ENCODE measurements at places on chromosomes 16 and 17.

DNA sequence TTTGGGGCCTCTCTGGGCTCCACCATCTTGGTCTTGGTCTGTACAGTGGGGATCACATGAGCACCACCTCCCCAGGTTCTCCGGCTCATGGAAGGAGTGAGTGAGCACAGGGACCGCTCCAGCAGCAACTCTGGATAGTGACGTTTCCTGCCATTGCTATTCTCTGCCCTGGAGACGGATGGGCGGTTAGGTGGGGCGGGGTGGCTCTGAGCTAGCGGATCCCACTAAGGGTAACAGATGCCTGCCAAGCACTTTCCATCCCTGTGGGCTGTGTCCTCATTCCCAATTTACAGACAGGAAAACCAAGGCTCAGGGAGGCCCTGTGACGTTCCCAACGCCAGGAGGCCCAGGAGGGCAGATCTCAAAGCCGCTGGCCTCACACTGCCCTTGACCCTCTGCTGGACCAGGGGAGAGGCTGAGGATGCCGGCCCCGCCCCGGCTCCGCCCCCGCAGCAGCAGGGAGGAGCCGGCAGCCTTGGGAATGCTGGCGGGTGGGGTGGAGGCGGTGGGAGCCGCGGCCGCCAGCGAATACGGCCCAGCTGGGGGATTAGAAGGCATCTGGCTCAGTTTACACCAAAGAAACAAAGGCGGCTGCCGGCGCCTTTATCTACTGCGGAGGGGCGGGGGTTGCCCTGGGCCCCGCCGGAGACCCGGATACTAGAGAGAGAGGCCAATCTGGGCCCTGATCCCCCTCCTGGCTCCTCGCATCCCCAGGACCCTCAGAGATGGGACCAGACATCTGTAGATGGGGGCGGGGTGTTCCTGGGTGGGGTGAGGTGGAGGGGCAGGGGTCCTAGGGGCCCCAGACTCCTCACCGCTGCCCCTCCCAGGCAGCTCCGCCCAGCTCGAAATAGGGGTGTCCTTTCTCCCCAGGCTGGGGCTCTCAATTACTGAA lies 122.3 kb upstream of the CIBAR2 start:
- no peak for DNase-seq

DNA sequence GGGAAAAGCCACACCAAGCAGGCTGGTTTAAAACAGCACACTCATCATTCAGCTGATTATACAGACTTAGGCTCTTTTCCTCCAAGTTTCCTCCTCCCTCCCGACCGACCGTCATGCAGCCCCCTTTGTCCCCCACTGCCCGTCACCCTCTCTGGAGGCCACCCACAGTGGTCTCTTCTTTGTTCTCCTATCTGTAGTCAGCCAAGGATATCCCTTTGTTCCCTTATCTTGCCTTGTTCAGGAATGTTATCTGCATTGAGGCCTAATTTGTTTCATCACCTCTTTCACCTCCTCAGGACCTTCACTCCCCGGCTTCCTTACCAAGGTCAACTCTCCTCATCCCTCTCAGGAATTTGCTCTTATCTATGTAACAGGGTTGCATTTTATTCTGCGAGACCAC lies 186.4 kb upstream of the CDH13 start:
- no peak for DNase-seq

DNA sequence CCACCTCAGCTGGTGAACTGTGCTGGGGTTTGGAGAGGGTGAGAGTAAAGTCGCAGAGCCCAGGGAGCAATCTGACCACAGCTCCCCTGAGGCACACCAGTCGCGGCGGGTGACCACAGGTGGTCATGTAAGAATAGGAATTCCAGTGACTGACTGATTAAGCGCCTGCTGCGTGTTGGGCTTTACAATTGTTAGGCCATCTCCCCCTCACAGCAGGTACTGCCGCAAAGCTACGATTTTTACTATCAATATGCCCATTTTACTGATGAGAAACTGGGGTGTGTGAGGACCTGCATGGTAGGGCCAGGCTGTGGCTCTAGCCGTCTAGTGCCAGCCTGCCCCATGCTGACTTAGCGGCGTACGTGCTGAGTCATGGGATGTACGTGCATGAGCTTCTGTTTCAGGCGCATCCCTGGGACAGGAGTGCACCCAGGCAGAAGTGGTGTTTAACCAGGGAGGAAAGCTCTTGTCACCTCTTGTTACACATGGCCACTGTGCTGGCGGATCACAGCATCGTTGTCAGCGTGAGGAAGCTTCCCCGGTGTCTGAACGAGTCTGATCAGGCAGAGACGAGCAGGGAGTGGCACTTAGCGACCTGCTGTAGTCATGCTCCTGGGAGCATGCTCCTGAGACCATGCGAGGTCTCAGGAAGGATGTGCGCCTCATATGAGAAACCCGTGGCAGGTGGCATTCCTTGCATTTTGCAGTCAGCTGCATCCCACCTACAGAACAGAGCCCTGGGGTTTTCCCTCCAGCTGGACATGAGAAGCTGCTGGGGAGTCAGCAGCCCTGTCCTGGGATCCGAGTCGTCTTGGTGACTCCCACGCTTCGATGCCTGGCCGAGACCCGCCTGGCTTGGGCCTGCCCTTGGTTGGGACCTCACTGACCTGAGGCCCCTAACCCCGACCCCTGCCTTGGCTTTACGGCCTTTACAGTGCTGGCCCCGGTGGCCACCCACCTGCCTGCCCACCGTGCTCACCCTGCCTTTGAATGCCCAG lies 163.7 kb upstream of the CHMP6 start:
- no peak for DNase-seq

DNA sequence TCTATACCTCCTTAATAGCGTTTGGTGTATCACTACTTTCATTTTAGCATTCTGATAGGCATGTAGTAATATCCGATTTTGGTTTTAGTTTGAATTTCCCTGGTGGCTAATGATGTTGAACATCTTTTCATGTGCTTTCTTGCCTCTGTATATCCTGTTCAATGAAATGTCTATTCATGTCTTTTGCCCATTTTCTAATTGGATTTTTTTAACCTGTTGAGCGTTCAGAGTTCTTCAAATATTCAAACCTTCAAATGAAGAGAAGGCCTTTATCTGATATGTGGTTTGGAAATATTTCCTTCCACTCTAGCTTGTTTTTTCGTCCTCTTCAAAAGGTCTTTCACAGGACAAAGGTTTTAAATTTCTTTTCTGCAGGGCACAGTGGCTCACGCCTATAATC lies 2.4 kb upstream of the NME1 start:
- no peak for DNase-seq

DNA sequence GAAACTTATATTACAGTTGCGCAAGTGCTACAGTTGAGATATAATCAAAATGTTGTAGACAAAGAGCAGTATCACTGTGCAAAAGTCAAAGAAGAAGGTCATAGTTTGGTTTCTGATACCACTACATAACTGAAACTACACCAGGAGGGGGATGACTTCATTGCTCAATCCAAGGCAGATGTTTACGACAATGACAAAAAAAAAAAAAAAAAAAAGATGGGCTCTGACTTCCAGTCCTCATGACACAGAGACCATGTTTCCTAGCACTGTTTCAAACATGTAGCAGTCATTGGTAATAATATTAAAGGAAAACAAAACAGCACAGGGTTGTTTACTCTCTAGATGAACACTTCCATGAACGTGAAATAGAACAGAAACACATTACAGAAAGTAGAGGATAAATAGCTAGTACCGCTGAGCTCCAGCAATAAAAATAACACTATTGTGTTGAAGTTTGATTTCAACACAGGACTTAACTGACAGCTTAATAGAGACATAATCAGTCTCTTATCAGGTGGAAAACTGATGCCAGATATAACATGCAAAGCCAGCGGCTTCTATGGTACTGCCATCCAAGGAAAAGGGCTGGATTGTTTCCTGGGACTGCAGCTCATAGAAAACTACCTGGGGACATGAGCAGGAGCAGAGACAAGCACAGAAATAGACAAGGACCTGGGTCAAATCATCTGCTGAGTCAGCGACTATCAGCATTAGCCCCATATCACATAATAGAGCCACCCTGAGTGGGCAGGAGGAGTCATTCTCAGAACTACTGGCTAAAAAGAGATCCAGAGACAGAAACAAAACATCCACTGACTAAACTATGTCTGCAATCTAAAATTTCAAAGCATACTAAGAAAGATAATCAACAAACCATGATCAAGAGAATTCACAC lies 463.6 kb upstream of the SOX9 start:
- no peak for DNase-seq

GRCh38 chr16:17360693-17361122 lies 110.1 kb downstream of the XYLT1 start:
- no peak for DNase-seq

DNA sequence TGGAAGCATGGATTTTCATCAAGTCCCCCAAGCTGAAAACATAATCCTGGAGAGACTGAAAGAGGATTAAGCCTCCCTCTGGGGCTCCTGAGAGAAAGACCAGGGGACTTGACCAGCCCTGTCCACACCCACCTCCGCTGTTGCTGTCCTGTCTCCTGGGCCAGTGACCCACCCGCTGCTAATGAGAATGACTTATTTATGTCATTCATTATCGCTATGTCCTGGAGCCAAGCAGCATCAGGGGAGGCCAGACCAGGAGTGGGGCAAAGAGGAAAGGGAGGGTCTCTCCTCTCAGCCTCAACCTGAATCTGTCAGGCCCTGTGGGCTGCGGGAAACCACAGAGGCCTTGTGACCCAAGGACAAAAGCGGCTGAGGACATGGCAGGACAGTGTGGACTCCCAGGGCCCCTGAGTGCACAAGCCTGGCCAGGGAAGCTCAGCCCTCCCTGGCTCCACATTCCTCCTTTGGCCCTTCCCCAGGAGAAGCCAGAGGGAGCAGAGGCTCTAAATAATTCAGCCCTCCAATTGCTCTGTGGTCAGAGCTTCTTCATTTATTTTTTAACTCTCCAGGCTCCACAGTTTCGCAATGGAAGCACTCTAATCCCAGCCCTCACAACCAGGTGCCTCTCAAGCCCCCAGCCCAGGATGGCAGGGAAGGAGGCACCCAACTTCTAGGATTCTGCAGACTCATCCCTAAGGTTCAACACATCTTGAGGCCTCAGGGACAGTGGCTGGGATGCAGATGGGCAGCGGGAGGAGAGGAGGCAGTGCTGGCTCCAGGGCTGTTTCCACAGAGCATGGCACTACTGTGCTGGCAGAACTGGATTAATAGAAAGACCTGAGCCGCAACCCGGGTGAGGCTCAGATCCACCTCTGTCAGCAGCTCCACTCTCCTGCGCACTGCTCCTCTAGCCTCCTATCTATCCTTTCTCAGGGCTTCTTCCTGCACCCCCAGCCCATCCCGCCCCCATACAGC lies 19.1 kb downstream of the CUEDC1 start:
- DNase-seq, result no peak

DNA sequence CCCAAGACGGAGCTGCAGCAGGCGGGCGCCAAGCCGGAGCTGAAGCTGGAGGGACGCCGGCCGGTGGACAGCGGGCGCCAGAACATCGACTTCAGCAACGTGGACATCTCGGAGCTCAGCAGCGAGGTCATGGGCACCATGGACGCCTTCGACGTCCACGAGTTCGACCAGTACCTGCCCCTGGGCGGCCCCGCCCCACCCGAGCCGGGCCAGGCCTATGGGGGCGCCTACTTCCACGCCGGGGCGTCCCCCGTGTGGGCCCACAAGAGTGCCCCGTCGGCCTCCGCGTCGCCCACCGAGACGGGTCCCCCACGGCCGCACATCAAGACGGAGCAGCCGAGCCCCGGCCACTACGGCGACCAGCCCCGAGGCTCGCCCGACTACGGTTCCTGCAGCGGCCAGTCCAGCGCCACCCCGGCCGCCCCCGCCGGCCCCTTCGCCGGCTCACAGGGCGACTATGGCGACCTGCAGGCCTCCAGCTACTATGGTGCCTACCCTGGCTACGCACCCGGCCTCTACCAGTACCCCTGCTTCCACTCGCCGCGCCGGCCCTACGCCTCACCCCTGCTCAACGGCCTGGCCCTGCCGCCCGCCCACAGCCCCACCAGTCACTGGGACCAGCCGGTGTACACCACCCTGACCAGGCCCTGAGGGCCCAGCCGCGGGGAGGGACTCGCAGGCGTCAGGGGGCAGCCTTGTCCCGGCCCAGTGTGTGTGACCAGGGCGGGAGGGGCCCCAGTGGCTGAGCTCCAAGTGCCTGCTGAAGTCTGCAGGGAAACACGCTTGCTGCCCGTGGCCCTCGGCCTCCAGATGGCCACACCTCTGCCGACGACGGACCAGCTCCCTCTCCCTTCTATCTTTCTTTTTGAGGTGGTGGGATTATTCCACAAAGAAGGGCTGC lies 3.4 kb downstream of the SOX8 start:
- no peak for DNase-seq

DNA sequence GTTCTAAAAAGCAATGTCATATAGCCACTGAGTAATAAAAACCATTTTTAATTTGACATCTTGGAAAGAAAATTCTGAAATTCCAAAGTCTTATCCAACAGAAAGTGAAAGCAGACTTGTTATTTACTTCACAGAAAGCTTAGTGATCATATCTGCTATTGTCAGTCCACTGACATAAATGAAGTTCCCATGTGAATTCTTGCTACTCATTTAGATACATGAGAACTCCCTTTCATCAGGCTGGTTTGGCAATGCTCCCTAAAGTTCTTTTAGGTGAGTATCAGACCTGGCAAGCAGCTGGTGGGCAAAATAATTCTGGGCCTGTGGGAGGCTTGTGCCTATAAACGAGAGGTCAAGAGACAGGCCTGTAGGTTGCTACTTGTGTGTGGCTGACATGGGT lies 23.4 kb downstream of the NME2 start:
- no peak for DNase-seq

DNA sequence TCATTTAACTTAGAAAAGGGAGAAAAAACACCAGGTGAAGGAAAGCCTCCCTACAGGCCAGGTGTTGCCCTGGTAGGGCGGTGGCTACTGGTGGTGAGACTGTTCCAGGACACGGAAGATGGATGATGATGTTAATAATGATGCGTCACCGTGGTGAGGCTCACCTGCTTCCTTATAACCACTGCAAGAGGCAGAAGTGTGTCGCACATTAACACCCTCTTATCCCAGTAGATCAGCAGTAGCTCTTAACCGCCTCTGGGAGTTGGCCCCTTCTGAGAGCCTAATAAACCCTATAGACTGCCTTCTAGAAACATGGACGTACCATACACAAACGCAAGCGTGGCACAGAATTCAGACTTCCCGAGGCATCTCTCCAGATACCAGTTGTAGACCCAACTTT lies 7.8 kb downstream of the BFAR start:
- DNase-seq, result no peak

DNA sequence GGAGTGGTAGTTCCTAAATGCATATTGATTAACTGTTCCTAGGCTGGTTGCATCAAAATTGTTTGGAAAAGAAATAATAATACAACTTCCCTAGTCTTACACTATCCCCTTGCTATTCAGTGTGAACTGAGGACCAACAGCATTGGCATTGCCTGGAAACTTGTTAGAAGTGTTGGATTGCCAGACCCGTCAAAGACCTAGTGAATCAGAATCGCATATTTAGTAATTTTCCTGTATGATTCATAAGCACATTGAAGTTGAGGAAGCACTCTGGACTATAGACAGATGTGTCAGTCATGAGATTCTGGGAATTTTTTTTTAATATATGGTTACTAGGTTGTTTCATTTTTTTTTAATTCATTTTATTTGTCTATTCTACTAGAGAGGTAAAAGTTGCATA lies 34.7 kb upstream of the KCNJ16 start:
- no peak for DNase-seq

GRCh38 chr16:63461248-63461841 lies 1425.1 kb upstream of the CDH8 start:
- no peak for DNase-seq

GRCh38 chr16:54360681-54361080 lies 74.1 kb upstream of the IRX3 start:
- no peak for DNase-seq

- peak; percentile 63 for DNase-seq
Measured at GRCh38 chr17:76527430-76528111, 9.9 kb downstream of the CYGB start.

GRCh38 chr16:27374804-27375425 lies 27.1 kb upstream of the IL21R start:
- DNase-seq, result peak; percentile 91
